ENCODE measurements at places on chromosomes 1 and 21.
A peak's percentile ranks its signal among the peaks of the same experiment; 100 is the strongest.

DNA sequence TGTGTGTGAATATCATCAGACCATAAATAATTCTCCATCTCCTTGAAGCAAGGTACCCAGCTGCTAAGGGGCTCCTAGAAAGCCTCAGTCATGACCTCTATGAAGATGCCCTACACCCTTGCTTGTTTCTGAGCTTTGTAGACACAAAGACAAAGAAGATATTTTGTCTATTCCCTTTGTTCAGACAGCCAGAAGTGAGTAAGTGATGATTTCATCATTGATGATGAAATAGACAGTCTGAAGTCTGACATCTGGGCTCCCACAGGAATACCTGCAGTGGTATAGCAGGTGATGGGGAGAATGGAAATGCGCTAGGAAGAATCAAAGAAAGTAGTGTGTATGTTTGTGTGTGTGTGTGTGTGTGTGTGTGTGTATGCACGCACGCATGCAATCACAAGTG lies 82.2 kb upstream of the DPT start:
- DNase-seq = no peak

DNA sequence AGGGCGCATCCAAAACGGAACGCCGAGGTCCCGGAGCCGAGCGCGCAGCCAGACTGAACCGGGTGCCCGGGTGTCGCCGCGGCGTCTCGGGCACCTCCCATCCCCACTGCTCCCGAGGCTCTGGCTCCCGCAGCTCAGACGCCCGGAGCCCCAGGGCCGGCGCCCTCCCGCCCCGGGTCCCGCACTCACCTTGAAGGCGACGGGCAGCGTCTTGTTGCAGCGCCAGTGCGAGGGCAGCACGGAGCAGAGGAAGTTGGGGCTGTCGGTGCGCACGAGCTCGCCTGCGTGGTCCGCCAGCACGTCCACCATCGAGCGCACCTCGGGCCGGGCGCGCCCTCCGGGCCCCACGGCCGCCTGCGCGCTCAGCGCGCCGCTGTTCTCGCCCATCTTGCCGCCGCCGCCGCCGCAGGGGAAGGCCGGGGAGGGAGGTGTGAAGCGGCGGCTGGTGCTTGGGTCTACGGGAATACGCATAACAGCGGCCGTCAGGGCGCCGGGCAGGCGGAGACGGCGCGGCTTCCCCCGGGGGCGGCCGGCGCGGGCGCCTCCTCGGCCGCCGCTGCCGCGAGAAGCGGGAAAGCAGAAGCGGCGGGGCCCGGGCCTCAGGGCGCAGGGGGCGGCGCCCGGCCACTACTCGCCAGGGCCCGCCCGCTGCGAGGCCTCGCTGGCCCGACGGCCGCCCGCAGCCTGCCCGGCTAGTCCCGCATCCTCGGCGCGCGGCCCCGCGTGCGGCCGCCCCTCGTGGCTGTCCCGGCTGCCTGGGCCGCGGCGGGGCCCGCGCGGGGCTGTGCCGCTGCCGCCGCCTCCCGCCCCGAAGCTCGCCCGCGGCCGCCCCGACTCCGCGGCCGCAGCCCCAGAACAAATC lies 447 bp downstream of the RUNX3 start:
- DNase-seq = no peak

- DNase-seq = no peak
These were observed 5.7 kb upstream of the ATG4C start for GRCh38 chr1:62778208-62778607.

DNA sequence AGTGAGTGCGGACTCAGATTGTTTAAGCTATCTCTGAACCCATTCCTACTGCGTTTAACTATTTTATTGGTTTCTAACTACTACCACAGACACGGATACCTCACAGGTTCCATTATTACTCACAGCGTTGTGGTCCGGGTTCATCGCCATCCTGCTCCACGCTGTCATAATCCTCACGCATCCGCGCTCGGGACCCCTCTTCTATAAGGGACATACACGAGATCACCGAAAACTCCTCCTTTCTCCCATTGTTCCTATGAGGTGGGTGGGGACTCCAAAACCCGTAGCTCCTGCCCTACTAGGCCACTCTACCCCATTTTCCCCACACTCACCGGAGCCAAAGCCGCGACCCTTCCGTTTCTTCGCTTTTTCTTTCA lies 610 bp downstream of the RBM8A start:
- no peak for DNase-seq

- DNase-seq = no peak
These were observed 78.1 kb downstream of the RERE start for GRCh38 chr1:8739377-8739776.

DNA sequence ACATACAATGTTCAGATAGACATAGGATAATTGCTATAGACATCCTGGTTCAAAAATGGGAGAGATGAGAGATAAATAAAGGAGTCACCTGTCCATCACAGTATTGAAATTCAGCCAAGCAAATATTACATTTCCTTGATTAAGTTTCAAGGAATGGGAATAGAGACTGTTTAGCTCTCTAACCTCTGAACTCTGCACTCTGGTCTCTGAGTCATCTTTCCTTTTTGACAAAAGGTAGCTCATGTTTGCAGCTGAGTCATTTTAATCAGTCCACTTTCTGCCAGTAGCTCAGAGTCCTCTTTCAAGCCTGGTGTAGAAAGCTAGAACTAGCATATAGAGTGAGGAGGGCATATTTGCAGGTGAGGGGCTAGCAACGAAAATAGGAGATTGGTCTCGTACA lies 51.4 kb upstream of the GJA8 start:
- no peak for DNase-seq

GRCh38 chr1:187744665-187745064 lies 915.9 kb downstream of the PLA2G4A start:
- DNase-seq = no peak

- DNase-seq = no peak
These were observed 1809.6 kb downstream of the BRINP3 start for GRCh38 chr1:188668083-188668482.

DNA sequence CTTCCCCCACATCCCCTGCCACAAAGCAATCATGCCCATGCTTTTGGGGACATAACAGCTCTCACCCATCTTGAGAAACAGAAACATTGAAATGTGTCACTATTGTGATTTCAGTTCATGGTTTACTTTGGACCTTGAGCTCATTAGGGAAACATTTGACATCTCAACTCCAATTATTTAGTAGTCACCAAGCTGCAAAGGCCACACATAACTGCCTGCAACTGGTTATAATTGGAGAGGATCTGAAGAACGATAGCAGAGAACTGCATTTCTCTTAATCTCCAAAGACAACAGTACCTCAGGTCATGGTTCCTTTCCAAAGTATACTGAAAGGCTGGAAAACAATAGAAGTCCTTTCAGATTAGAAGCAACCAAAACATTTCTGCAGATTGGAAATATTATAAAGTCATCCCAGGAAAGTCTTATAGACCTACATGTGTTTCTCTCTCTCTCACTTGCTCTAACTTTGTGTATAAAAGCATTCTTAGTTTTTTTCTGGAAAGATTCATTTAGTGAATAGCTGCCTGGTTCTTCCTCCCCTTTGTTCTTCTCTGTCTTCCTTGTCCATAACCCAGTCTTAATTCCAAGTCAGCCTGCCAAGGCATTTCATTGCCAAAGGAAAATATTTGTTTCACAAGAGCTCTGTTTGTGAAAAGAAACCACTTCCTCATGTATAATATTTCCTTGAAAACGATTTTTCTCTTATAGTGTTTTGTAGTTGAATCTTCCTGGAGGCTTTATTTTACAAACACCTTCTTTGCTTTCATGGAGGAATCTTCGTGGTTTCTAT lies 426.8 kb downstream of the ADGRL2 start:
- DNase-seq = no peak

DNA sequence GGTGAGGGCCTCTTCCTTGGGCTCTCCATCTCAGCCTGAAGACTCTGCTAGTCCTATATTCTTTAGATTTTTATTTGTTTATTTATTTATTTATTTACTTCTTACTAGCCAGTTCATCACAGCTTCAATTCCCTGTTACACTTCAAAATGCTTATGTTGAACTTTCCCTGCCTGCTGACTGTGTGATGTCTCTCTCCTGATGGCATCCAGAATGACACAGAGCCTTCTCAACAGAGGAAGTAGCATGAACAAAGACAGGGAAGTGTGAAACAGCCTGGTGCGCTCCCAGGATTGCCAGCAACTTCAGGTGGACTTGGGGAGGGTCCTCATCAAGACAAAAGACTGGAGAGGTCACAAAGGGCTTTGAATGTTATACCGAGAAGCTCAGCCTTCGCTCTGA lies 4.3 kb upstream of the IPO13 start:
- no peak for DNase-seq

GRCh38 chr1:91070298-91070697 lies 48.5 kb upstream of the ZNF644 start:
- no peak for DNase-seq

DNA sequence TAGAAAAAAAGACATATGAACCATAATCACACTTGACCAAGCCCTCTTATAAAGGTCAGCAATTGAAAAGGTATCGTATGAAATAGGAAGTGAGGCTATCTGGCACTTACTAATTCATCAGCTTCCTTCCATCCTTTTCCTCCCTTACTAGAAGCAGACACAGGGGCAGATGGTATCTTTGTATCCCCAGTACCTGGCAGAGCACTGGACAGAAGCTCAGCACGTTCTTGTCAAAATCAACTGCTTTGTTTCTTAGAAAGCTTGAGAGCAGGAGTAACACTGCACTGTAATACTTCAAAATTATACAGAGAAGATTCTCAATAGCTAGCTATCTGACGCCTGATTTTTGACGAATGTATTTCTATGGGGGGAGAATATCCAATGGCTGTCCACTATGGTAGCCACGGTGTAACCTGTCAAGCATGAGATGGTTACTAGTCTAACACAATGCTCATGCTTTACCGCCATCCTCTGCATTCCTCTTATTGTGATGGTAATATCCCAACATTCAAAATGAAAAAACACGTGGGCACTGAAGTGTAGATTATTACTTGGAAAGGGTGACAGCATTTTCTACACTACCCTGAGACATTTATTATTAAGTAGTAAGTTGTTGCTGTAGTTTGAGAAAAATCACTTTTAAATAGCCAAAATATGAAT lies 175.6 kb downstream of the SIPA1L2 start:
- DNase-seq = no peak

DNA sequence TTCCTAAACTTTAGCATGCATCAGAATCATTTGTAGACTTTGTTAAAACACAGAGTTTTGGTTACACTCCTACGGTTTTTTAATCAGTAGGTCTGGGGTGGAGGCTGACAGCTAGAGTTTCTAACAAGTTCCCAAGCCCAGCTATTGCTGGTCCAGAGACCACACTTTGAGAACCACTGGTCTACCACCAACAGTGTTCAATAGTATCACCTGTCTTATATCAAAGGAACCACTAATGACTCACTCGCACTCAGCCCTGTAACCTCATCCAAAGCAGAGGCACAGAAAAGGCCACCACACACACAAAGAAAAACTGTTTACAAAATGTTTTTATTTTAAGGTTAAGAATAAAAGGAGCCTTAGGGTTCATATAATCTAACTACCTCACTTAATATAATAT lies 68.7 kb downstream of the HIVEP3 start:
- DNase-seq = no peak

DNA sequence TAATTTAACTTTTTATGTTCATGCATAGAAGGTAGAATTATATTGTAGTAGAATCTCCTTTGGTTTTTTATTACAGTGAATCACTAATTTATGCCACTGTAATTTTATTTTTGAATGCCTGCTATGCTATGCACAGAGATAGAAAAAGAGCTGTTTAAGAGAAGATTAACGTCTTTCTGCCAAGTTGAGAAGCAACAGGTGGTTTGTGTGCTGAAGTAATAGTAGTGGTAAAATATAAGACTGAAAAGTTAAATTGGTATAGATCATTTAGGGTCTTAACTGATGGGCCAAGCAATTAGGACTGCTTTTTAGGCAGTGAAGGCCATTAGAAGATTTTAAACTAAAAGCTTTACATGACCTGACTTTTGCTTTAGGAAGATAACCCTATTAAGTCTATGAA lies 115.1 kb downstream of the SYT14 start:
- DNase-seq = no peak

DNA sequence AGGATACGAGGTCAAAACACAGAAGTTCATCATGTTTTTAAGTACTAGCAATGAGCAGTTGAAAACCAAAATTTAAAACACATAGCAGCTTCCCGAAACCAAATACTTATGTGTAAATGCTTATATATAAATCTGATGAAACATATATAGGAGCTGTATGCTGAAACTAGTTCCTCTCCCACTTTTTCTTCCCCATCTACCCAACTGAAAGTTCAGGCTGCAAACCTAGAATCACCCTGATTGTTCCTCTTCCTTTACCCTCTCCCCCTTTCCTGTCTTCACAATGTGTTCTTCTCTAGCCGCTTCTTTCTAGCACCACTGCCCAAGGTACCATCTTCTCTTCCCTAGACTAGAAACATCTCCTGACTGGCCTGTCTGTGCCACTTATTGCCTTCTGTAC lies 90.6 kb downstream of the ST3GAL3 start:
- DNase-seq = no peak

GRCh38 chr1:10969267-10969970 lies 43.0 kb upstream of the TARDBP start:
- no peak for DNase-seq

DNA sequence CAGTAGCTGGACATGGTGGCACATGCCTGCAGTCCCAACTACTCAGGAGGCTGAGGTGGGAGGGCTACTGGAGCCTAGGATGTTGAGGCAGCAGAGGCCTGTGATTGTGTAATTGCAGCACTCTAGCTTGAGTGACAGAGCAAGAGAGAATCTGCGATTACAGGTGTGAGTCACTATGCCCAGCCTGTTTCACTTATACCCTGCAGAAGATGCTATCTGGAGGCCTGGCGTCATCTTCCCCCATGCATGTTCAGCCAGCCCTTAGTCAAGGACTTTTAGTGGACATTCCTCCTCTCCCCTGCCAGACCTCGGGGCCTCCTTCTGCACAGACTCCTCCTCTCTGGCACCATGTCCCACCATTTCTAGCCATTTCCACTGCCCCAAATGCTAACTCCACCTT lies 36.3 kb upstream of the RCC2 start:
- no peak for DNase-seq

DNA sequence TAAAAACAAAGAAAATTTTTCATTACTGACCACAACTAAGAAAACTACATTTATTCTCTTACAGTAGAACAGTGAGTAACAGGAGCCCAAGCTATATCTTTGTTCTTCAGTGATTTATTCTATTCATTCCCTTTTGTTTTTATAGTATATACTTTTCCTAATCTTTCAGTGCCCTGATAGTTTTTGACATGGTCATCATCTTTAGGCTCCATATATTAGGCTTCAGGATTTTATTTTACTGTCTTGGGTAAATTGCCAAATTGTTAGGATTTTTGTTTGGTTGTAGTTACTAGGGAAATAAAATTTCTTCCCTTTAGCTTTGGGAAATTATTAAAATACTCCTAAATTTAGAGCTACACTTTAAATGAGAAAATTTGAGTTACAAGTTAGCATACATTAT lies 10.3 kb downstream of the FBXO28 start:
- no peak for DNase-seq

GRCh38 chr1:183023601-183024316 lies 539 bp downstream of the LAMC1 start:
- peak; percentile 11 for DNase-seq

- DNase-seq = no peak
These were observed 356.4 kb upstream of the PKN2 start for GRCh38 chr1:88327391-88328267.

DNA sequence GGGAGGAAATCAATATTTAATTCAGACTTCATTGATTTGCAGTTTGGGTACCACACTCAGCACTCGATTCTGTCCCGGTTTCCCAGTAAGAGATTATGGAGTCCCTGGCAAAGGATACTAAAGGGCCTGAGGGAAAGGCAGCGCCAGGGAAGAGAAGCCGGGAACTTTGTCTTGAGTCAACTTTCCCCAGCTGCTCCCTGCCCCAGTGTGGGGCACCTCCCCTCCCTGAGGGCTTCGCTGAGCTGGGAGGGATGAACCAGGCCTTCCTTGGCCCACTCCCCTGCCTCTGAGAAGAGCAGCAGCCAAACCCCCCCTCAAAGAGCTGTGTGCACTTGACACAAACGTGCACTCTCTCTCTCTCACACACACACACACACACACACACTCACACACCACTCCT lies 32.6 kb downstream of the OPTC start:
- DNase-seq = no peak
